ENCODE measurements at places on chromosomes 5 and 9. TPM values are rescaled to one million over a fixed set of nuclear protein-coding genes. Genes with fewer than 3 reads are reported as not detected.

DNA sequence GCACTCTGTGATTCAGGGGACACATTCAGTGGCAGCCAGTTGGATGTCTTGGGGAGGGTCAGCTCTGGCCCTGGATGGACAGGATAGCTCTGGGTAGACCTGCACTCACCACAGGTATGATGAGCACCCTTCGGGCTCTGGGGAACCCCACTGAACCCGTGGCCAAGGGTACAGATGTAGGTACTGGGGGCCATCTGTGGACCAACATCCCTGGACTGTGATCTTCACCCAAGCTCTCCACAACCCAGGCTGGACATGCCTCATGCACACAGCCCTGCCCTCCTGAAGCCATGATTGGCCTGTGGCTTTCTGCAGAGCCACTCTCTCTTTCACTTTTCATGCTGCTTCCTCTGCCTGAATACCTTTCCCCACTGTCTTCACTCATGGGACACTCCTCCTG, 15.6 kb upstream of the ACSL6 start:
- DNase-seq, result no peak

DNA sequence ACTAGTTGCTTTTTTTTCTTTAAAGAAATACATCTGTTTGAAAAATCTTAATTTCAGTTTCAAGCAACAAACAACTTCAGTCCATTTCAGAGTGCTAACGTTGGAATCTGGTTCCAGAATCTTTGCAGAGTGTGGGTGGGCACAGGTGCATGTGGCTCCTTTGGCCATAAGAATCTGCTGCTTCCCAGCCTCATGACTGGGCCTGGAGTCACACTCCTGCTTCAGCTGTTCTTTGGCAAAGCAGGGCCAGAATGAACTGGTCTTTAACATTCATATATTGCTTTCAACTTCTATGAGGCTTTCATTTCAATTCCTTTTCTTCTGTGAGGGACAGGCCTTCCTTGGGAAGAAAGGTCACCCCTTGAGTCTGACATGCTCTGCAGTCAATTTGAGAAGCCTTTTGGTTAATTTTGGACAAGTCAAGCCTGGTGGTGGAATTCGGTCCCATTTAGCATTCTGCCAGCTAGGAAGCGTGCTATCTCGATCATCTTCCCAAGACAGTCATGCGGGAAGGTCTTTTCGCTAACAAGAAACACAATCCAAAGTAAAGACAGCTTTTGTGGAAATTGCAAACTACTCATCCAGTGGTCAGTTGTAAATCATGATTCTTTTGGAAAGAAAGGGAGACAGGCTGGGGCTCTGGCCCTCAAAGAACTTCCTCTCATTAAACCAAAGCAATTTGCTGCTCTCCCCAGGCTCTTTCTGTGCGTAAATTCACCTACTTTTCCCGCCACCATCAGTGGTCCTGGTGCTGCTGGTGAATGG, 55.2 kb downstream of the SLC1A3 start:
- DNase-seq, result no peak

GRCh38 chr5:16082053-16082452, 97.5 kb downstream of the MARCHF11 start:
- DNase-seq, result no peak

The WDR70 gene
- 58.5 TPM for polyA plus RNA-seq

The GADD45G gene
- 2.8 TPM for polyA plus RNA-seq

The GRIN3A gene
- polyA plus RNA-seq, result 1.9 TPM

The CXCL14 gene
- 31.6 TPM for polyA plus RNA-seq

The JAKMIP2 gene
- polyA plus RNA-seq, result 5.4 TPM

DNA sequence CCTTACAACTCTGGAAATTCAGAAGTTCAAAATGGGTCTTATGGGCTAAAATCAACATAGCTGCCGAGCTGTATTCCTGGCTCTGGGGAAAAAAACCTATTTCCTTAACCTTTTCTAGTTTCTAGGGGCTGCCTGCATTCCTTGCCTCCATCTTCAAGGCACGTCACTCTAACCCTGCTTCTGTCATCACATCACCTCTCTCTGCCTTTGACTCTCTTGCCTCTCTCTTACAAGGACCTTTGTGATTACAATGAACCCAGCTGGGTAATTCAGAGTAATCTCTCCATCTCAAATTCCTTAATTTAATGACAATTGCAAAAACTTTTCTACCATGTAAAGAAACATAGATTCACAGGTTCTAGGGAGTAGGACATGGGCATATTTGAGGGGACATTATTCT, 103.1 kb upstream of the SMC2 start:
- no peak for DNase-seq

DNA sequence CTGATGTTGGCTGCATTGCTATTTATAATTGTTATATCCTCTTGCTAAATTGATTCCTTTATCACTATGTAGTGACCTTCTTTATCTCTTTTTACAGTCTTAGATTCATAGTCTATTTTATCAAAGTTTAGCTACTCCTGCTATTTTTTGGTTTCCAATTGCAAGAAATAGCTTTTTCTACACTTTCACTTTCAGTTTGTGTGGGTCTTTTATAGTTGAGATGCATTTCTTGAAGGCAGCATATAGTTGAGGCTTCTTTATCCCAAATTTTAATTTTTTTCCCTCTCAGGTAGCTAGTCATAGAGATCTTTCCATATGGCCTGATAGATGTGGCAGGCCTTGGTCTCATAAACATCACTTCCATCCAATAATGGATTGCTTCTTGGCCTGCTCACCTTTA, 228.5 kb downstream of the COMMD10 start:
- DNase-seq, result no peak

GRCh38 chr5:38023799-38024198, 184.0 kb upstream of the GDNF start:
- no peak for DNase-seq

The CSF2 gene
- not detected for polyA plus RNA-seq

The MLANA gene
- 0.66 TPM for polyA plus RNA-seq

DNA sequence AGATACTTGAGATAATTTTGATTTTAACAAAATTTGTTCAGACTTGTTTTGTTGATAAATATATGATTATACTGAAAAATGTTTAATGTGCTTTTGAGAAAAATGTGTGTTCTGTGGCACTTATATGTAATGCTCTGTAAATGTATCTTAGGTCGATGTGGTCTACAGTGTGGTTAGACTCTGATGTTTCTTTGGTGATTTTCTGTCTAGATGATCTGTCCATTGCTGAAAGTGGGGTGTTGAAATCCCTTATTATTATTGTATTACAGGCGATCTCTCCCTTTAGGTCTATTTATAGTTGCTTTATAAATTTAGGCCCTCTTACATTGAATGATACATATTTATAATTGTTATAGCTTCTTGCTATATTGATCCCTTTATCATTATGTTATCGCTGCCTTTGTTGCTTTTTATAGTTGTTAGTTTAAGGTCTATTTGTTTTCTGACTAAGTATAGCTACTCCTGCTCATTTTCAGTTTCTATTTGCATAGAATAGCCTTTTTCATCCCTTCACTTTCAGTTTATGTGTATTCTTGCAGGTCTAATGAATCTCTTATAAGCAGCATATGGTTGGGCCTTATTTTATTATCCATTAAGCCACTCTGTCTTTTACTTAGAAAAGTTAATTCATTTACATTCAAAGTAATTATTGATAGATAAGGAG, 124.3 kb downstream of the MRPS30 start:
- no peak for DNase-seq

The SERINC5 gene
- 60.6 TPM for polyA plus RNA-seq

- DNase-seq, result no peak
Observed at GRCh38 chr9:38434853-38435252, 10.6 kb upstream of the IGFBPL1 start.

The IL9 gene
- not detected for polyA plus RNA-seq

DNA sequence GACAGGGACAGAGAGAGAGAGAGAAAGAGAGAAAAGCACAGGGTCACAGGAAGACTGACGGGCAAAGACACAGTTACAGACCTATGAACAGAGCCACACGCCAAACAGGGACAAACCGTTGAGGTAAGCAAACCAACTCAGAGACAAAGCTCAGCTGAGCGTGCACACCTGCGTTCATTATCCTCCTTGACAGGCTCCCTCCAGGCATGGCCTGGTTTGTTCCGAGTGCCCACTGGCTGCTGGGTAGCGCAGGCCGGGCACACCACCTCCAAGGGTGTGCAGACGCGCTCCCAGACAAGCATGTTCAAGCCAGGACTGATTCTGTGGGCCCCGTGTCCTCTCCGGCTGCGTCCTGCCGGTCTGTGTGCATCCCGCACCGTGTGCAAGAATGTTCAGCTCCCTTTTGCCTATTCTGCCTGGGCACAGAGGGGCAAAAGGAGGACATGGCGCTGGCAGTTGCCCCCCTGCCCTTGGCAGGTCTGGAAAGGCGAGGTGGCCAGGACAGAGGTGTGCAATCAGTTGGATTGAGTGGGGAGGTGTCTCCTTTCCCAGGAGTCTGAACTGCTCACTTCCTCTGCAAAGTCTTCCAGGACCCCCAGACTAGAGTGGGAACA, 467 bp upstream of the SMIM32 start:
- DNase-seq, result no peak

The STK32A gene
- 13.5 TPM for polyA plus RNA-seq

GRCh38 chr9:96818533-96818932, 35.8 kb downstream of the ZNF782 start:
- DNase-seq, result no peak

GRCh38 chr9:8723195-8723594, 923.6 kb upstream of the DMAC1 start:
- DNase-seq, result no peak

Data from right renal pelvis (tissue), 4 donors.